Endodermal cell (in vitro differentiated cells): ENCODE measurements at places on chromosomes 1 and 21.

GRCh38 chr1:107789817-107790524 is 175.0 kb downstream of the VAV3 start:
- DNase-seq, result no peak

DNA sequence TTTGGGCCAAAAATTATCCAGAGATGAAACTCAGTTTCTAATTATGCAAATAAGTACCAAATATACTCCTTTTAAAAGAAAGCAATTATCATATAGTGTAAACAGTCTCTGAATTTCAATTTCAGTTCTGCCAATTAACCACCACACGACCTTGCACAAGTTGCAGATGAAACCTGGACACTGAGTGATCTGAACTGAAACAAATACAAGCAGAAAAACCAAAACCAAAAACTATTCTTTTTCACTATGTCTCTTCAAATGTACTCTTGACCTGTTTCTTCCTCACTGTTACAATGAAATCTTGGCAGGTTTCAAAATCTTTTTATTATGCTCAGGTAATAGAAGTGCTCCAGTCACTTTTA is 79.2 kb downstream of the TYW3 start:
- no peak for DNase-seq

GRCh38 chr1:229951856-229952534 is 115.0 kb upstream of the GALNT2 start:
- no peak for DNase-seq

DNA sequence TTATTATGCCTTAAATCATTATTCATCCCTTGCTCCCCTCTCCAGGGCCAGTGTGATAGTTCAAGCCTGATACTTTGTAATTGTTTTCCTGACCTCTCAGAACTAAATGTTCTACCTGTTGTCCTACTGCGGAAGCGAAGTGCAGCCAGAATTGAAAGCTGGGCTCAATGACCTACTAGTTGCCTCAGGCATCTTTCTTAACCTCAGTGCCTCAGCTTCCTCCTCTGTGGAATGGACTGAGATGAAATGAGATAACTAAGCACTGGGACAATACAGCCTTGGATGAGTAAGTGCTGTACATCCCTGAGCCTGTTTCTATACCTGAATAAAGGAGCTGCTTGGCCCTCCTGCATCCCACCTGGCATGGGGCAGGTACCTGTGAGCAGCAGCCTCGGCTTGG is 26.4 kb downstream of the COL16A1 start:
- no peak for DNase-seq

GRCh38 chr1:97783751-97784150 is 137.1 kb downstream of the DPYD start:
- no peak for DNase-seq

GRCh38 chr1:91744953-91745639 is 140.9 kb downstream of the TGFBR3 start:
- no peak for DNase-seq

DNA sequence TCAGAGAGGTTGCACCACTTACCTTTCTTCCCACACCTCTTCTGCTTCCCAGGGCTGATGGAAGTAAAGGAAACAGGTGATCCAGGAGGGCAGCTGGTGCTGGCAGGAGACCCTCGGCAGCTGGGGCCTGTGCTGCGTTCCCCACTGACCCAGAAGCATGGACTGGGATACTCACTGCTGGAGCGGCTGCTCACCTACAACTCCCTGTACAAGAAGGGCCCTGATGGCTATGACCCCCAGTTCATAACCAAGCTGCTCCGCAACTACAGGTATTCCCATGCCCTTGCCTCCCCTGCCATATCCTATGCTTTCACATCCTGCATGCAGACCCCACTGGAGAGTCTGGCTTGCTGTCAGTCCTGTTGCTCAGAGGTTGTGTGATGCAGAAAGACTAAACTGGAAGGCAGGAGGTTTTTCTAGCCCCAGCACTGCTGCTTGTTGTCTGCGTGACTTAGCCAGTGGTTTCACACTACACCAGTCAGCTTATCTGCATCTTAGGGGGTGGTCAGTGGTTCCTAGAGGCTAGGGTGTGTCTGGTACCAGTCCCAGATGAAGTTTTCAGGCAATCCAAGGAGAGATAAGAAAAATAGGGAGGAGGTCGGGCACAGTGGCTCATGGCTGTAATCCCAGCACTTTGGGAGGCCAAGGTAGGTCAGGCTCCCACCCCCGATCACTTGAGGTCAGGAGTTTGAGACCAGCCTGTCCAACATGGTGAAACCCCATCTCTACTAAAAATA is 10.2 kb downstream of the RHOC start:
- no peak for DNase-seq

- DNase-seq, result no peak
These were observed 6.2 kb upstream of the CPLANE2 start for GRCh38 chr1:16243215-16243610.

GRCh38 chr1:238153939-238154338 is 263.2 kb upstream of the ZP4 start:
- DNase-seq, result no peak

DNA sequence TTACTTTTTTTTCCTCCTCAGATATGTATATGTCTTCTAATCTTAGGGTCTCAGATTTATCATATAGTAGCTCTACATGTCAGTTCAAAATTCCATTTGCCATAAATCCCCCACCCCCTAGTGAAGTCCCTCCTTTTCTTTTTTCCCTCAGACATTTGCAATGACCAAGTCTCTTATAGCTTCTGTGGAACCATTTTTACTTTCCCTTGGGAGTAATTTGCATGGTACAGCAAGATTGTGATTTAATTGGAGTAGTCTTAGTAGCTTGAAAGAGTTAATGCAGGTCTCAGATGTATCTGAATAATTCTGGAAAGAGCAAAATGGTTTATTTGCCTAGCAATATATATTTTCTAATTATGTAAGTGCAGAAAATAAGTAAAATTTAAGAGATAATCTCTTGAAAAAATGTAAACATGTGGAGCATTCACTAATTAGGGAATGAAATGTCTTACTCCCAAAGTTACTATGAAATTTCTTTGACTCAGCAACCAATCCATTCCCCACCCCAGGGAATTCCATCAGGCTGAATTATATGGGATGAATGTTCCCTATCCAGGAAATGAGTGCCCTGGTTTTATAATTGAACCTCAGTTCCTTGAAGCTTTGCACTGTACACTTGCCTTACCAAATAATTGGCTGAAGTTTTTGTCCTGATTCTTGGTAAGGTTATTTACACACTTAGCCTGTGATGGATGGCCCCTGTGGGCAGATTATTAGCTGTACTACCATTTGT is 267.0 kb downstream of the DNM3 start:
- no peak for DNase-seq

GRCh38 chr1:213066363-213066762 is 15.3 kb downstream of the RPS6KC1 start:
- peak; percentile 62 for DNase-seq

- DNase-seq, result no peak
These were observed 311.5 kb downstream of the DUSP10 start for GRCh38 chr1:221430152-221430960.

DNA sequence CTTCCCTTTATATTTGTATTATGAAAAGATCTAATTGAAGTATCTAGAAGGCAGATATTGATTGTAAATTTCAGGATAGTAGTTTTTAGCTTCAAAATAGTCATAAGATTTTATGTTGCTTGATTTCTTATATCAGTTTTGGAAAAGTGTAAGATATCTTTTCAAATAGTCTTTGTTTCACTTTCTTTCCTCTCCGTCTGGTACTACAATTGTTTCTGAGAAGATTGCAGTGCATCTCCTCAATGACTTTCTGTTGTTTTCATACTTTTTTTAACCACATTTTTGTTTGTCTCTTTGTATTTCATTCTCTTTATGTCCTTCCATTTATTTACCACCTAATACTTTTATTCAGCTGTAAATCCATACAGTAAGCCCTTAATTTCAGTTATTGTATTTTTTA is 964.6 kb upstream of the B3GALT2 start:
- DNase-seq, result no peak

DNA sequence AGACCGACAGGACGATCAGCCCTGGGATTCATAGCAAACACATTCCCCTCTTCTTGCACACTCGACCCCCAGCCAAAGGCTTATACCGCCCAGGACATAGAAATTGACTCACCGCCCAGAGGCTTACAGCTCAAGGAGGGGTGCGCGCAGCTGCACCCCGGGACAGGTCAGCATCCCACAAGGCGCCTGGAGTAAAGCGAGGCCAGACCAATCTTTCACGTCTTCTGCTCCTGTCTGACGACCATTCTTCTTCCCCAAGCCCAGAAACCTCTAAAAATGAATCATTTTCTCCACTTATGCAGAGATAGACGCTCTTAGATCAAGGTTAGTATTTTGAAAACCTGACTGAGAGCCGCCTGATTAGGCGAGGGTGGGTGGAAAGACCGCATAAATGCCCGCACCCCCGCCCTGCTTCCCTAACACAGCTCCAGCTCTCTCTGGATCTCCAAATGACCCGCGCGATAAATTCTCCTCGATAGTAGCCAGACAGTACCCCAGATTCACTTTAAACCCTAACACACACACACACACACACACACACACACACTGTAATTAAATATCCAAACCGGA is 1.9 kb upstream of the LHX8 start:
- DNase-seq, result peak; percentile 55

GRCh38 chr1:160045653-160046052 is 13.9 kb upstream of the PIGM start:
- no peak for DNase-seq

DNA sequence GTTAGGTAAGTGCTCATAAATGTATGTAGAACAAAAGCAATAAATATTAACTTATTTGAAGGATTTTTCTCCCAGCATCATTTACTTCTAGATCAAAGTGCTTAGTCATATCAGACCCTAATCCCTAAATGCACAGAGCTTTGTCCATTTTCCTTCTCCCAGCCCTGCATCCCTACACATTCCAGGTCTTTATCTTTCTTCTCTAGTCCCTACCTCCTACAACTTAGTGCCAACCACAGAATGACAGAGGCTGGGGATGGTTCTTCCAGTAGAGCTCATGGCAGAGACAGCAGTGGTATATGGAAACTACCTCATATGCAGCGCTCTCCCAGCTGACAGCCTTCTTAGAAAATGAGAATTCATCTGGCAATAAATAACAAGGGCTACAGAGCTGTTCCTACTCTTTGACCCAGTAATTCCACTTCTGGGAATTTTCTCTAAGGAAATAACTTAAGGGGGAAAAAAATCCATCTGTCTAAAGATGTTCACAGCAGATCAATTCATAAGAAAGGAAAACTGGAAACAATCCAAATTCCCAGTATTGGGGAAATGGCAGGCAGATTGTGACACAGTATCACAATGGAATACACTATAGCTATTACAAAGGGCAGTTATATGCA is 62.9 kb upstream of the ROR1 start:
- no peak for DNase-seq

- peak; percentile 81 for DNase-seq
These were observed 45.5 kb downstream of the TOR1AIP2 start for GRCh38 chr1:179831852-179832699.

- no peak for DNase-seq
These were observed 81.1 kb downstream of the LHX4 start for GRCh38 chr1:180311011-180311730.

GRCh38 chr1:41784531-41785274 is 134.0 kb downstream of the HIVEP3 start:
- no peak for DNase-seq

- DNase-seq, result no peak
These were observed 51.2 kb upstream of the EDN2 start for GRCh38 chr1:41535716-41536115.

GRCh38 chr21:44301961-44302406 is 2.1 kb downstream of the PFKL start:
- DNase-seq, result no peak

DNA sequence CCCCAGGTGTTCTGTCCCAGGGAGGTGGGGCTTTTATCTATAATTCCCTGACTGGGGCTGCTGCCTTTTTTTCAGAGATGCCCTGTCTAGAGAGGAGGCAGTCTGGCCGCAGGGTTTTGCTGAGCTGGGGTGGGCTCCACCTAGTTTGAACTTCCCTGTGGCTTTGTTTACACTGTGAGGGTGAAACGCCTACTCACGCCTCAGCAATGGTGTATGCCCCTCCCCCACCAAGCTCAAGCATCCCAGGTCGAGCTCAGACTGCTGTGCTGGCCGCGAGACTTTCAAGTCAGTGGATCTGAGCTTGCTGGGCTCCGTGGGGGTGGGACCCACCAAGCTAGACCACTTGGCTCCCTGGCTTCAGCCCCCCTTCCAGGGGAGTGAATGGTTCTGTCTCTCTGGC is 124.3 kb downstream of the CENPF start:
- peak; percentile 83 for DNase-seq

DNA sequence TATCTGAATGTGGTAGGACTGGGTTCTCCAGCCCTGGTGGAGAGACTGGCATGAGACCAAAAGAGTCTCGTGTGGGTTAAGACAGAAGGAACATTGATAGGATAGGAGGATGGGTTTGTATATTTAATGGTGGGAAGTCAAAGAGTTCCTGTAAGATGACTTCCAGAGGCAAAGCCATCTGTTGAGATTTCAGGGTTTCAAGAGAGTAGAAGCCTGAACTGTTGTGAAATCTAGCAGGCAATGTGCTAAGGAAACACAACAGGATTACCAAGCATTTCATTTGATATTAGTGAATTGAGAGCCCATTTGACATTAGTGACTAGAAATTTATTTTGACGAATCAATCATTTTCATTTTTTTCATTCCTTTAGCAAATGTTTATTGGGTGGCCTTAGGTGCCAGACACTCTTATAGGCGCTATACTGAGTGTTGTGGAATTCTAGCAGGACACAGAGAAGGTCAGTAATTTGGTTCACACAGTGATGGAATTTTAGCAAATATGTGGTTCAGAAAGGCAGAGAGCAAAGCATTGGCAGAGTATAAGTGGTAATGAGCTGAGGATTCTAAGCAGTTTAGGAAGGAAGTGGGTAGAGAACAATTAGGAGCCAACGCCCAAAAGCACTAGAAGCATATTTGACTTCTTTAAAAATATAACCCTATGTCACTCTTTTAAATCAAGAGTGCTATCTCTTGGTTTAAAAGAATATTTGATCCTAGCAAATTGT is 149.3 kb downstream of the AK5 start:
- DNase-seq, result no peak

GRCh38 chr1:87295445-87296110 is 33.1 kb upstream of the LMO4 start:
- no peak for DNase-seq

- no peak for DNase-seq
These were observed 361.1 kb downstream of the HHAT start for GRCh38 chr1:210689826-210690225.

DNA sequence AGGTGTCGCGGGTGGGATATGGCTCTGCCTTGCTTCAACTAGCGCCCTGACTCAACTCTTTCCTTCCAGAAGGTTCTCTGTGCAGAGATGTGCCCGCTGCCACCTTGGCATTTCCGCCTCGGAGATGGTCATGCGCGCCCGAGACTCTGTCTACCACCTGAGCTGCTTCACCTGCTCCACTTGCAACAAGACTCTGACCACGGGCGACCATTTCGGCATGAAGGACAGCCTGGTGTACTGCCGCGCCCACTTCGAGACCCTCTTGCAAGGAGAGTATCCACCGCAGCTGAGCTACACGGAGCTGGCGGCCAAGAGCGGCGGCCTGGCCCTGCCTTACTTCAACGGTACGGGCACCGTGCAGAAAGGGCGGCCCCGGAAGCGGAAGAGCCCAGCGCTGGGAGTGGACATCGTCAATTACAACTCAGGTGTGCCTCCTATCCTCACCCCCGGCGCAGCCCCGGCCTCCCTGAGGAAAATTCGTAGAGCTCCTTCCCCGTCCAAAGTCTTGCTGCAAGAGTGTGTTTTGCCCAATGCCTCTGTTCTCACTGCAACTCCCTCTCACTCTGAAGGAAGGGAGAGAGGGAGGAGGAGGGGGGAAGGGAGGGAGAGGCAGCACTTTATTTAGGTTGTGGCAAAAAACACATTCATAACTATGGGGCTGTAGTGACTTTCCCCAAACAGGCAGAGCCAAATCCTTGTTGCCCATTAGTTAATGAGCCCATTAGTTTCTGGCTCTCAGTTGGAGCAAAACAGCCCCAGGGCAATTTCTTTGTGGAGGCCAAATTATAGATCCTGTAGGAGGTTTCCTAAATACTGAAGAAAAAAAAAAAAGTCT is 4.3 kb downstream of the LHX9 start:
- DNase-seq, result peak; percentile 82
